IPS DF 19.7 (cell line): ENCODE measurements at places on chromosomes 4 and X.

GRCh38 chrX:154785716-154786115 lies 19.6 kb downstream of the MPP1 start:
- DNase-seq = no peak

DNA sequence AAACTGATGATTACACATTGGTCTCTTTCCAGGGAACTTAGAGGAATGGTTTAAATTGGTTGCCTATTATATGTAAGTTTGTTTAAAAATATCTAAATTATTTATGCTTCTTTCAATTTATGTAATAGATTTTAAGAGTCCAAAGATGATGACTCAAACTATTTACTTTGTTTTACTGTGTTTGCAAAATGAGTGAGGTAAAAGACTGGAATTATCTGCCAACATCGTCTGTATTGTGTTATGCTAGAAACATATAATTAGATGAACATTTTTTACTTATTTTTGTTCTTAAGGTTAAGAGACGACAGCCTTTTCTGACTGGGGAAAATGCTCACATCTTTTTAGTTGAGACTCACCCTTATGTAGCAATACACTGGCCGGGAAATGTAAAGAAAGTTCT lies 51.1 kb upstream of the SYTL5 start:
- DNase-seq = no peak

GRCh38 chrX:2707334-2707760 lies 16.3 kb downstream of the CD99 start:
- peak; percentile 40 for DNase-seq

DNA sequence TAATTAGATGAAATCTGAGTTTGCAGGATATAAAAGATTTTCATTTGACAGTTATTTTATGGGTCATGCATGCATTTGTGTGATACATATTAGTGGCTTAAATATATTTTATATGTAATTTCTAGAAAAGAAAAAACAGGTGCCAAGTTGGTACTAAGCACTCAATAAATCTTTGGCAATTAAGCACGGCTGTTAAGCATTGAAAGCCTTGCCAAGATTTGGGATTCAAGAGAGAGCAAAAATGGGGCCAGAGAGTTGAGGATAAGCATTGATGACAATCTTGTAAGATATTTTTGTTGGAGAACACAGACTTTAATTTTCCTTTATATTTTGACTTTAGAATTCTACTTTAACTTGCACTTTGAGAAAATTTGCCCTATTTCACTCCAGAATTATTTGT lies 249.8 kb upstream of the MAD2L1 start:
- DNase-seq = no peak

GRCh38 chrX:64377753-64378152 lies 17.5 kb downstream of the MTMR8 start:
- DNase-seq = no peak

DNA sequence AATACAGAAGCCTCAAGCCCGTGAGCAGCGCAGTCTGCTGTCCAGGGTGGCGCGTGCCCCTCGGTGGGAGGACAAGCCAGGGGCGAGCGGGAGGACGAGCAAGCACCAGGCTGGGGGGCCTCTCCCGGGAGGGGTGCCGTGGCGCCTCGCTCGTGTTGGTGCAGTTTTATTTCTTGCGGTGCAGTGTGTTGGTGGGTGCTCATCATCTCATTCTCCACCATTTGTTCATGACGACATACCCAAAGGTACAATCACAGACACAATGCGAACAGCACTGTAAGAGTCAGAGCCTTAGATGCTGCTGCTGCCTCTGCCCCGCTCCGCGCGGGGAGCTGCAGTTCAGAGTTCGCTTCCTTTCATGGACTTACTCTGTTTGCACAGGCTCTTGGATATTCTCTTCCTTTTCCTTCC lies 30.3 kb downstream of the RGS12 start:
- DNase-seq = no peak

DNA sequence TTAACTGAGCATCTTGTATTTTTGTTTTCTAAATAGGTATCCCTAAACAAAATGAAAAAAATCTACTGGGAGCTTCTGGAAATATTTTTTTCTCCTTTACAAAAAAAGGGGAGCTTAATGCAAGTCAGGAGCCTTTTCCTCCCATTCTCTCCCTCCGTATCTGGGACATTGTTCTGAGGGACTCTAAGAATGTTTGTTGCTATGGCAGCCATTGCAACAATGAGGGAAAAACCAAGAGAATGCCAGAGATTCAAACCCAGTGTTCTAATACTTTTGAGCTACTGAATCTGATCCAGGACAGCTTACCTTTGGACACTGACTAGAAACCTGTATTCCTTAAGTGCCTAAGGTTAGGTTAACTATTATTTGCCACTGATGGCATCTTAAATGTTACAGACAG lies 485.7 kb upstream of the HS3ST1 start:
- DNase-seq = peak; percentile 17
